ENCODE measurements at places on chromosomes 13 and 19.

- no peak for DNase-seq
These were observed 21.8 kb upstream of the OR10H1 start for GRCh38 chr19:15837221-15837731.

DNA sequence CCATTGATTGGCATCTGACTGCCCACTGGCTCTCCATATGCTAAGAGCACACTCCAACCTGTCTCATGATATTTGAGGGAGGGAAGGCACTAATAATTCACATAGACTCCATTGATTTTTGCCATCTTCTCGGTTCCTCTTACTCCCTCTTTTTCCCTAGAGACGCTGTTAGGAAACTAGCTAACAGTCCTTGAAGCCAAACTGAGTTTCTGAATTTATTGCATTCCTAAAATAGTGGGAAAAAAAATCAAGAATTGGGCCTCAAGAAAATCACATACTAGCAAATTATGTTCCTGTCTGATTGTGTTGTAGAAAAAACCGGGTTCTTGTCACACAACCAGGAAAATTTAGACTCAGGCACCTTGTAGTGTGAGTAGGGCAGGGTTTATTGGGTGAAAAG is 86.4 kb upstream of the SLC7A1 start:
- DNase-seq = no peak

DNA sequence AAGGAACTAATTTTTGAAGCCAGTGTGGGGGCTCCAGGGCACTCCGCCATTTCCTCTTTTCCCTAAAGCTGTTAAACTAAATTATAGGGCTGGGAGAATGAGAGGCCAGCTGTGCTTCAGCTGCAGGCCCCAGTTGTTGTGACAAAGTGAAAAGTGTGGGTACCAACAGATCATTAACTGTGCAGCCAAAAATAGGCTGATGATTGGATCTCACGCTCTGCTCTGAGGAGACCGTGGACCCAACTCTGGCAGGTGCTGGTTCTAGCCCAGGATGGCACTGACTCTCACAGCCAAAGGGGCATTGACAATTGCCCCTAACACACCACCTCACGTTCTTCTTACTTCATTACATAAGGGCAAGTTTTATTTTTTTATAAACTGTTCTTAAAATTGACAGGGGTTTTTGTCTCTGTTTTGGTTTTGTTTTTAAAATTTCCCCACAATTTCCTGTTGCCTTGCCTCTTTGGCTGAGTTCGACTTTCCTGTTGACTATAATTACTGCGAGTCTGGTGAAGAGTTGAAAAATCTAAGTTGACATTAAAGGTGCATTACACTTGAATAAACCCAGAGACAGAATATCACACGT is 391.0 kb downstream of the FGF9 start:
- DNase-seq = no peak

DNA sequence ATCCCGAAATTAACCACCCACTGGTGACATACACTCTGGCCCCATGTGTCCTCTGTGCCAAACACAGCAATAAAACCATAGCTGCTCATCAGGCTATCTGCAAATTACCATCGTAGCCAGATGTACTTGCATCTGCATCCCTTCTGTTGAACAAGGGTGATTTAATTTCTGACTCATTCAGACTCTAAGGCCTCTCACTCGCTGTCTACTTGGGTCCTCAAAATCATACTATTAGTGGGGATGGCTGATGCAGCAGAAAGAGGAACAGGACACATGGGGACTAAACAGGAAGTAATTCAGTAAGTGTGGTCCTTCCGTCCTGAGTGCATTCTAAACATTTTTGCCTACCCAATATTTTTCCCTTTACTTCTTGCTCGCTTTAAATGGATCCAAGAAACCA is 2275.0 kb upstream of the PCDH20 start:
- no peak for DNase-seq

DNA sequence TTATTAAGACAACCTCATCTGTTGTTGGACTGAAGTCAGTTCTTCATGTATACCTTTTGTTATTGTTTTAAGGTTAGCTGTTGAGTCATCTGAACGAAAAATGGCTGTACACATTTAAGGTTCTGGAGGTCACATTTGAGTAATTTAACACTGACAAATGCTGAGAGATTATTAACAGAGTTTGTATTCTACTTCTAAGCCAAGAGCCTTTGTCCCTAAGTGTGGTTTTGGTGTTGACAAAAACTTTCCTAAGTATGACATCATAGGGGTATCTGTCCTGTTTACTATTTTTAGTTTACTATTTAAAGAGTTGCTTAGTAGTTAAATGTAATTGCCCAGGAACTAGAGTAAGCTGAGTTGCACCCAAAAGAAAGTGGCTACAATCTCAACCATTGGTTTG is 71.9 kb downstream of the CDK8 start:
- DNase-seq = no peak

All from erythroblast (primary cell).